Dermis microvascular lymphatic vessel endothelial cell (primary cell): ENCODE measurements at places on chromosomes 12 and 14. TPM values are rescaled to one million over a fixed set of nuclear protein-coding genes. Genes with fewer than 3 reads are reported as not detected.

The KIF21A gene
- total RNA-seq: 5.3 and 5.9 TPM in 2 replicates

The ASB2 gene
- total RNA-seq: not detected in 2 replicates

DNA sequence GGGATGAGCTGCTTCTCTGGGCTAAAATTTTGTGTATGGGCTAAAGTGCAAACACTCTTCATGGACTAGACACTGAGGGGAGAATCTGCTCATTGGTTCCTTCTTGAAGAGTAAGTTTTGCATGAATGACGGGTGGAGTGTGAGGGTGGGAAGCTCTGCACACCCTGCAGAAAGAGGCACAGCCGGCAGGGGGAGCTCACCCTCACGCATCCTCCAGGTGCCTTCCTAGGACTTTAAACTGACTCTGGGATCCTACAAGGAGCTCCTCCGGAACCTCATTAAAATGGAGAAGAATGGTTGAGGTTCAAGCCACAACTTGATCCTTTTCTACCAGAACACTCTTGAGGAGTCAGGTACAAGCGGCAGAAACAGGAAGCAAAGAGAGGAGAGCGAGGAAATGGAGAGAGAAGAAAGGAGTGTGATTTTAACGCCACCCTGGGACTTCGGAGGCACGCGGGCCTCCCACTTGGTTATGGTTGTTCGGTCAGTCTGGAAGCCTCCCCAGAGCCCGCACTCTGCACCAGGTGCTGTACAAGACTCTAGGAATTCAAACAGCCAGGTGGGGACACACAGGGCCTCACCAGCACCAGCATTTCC, 87.5 kb downstream of the SETD3 start:
- DNase-seq: peak; percentile 40

DNA sequence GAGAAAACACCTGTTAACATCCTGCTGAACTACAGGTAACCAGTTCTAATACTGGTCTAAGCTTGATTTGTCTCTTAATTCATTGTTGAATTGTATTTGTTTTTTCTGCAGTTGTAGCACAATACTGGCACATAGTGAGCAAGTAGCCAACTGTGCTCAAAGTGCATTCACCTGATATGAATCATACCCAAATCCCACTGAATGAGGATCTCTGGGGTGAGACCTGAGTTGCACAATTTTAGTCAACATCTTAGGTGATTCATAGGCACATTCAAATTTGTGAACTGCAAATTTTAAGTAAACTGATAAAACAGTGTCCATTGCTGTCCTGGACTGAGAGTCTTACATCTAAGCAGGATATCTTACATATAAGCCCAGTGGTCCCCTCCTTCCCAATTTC, 12.8 kb downstream of the KCNC2 start:
- no peak for DNase-seq

The PRB2 gene
- not detected in 2 replicates for total RNA-seq

DNA sequence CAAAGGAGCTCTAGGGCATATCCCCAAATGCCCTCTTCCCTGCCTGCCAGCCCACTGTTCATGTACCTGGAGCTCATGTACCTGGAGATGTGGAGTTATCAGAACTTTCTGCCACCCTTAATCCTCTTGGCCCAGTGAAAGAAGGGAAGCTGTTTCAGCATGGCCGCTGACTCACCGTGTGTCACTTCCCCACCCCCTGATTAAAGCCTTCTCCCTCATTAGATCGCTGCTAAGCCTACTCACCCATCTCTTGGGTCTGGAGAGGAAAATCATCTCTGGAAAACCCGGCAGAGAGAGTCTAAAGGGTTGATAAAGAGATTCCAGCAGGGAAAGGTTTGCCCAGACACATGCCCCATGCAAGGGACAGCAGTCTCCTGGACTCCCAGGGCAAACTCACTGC, 4.5 kb upstream of the LTBP2 start:
- peak; percentile 90 for DNase-seq

- DNase-seq: peak; percentile 80
Observed at GRCh38 chr12:77685112-77685511, 145.6 kb upstream of the NAV3 start.

The RNASE3 gene
- total RNA-seq: not detected in 2 replicates

The KCNMB4 gene
- 0.39 and 0.51 TPM in 2 replicates for total RNA-seq

The CLEC2D gene
- total RNA-seq: 0.64 and 0.89 TPM in 2 replicates

The LALBA gene
- not detected in 2 replicates for total RNA-seq

DNA sequence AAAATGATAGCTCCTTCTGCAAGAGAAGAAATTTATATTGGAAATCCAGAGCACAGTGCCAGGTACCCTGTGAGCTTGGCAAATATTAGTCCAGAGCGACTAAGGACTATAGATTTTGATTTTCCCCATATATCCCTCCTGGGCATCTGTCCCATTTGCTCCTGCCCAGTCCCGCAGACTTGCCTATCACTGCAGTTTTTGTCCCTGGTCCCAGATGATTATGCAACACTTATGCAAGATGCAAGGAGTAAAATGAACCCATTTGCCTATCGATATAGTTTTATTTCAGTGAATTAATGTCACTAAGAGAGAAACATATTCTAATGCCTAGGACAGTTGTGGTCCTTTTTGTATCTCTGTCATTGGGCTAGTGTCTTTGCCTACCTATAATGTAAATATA, 215.9 kb upstream of the BMP4 start:
- DNase-seq: no peak

The RNASE9 gene
- not detected in 2 replicates for total RNA-seq

The CCDC38 gene
- not detected in 2 replicates for total RNA-seq

DNA sequence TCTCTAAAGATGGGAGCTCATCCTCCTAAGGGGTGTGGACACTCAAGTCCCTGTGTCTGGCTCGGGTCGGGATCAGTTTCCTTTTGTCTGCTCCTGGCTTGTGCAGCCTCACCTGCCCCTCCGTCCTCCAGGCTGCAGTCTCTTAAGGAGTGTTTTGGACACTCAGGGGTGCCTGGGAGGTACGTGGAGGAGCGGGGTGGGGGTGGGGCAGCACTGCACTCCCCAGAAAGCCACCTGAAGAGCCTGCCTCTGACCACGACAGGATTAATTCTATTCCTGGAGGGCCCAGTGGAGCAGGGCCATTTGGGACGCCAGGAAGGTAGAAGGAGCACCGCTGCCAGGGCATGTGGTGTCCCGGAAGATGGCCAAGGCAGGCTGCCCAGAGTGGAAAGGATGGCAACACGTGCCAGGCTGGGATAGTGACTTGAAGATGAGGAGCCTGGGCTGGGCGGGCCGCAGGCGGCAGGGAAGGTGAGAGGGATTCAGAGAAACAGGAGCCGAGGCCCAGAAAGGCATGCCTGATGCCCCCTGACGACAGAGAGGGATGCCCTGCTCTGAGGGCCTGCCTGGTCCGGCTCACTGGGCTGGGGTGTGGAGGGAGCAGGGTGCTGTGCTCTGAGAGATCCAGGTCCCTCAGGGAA, 14.8 kb upstream of the LRTM2 start:
- no peak for DNase-seq
